ENCODE measurements at places on chromosomes 1 and 21.

- no peak for DNase-seq
Observed at GRCh38 chr1:221327954-221328353, 413.9 kb downstream of the DUSP10 start.

DNA sequence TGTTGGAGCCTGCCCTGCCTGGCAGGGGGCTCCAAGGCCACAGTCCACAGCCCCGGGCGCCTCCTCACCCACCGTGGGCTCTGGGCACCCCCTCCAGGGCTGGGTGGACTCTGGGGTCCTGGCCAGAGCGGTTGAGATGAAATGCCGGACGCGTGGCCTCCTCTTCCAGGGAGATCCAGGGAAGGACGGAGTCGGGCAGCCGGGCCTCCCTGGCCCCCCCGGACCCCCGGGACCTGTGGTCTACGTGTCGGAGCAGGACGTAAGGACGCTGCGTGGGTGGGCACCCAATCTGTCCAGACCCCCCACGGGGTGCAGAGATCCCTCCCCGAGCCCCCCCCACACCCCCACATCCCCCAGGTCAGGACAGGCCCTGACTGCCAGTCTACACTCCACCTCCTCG lies 51.2 kb downstream of the SLC19A1 start:
- DNase-seq = no peak

DNA sequence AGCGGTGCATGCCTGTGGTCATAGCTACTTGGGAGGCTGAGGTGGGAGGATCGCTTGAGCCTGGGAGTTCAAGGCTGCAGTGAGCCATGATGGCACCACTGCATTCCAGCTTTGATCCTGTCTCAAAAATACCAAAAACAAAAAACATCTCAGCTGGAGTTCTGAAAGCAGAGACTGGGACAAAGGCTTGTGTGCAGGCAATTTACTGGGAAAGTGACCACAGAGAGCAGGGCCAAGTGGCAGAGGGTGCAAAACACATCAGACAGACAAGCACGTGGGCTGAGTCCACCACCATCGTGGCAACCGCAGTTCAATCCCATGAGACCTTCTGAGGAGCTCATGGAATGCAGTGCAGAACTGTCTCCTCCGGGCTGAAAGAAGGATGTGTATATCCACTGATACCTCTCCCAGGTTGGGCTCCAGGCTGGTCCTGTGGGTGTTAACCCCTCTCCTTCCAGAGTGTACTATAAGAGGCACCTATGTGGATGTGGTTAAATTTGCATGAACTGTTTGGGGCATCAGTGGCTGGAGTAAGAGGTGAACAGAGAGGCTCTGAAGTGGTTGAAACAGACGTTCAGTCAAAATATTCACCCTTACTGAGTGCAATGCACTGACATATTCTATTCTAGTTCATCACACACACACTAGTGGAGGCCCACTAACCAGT lies 10.8 kb downstream of the PIGP start:
- DNase-seq = no peak

DNA sequence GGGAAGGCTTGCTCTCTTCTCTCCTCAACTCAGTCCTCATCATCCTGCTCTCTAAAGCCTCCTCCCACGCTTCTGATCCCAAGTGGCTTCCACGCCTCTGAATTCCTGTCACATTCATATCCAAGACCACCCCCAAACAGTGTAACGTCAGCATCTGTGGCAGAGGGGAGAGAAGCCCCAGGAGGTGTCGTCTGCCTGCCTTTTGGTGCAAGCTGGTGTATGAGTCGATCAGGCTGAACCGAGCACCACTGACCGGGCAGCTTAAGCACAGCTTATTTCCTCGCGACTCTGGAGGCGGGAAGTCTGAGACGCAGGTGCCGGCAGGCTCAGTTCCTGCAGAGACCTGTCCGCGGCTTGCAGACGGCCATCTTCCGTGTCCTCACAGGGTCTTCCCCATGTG lies 123.8 kb upstream of the RAB4A start:
- no peak for DNase-seq

- no peak for DNase-seq
Observed at GRCh38 chr1:39488793-39489566, 2.5 kb upstream of the BMP8A start.

- no peak for DNase-seq
Observed at GRCh38 chr1:26158908-26159742, at the start of gene FAM110D. TSS of gene FAM110D (plus strand) at chr1:26159079. CDS start at chr1:26161292, 2,213 bp downstream.

DNA sequence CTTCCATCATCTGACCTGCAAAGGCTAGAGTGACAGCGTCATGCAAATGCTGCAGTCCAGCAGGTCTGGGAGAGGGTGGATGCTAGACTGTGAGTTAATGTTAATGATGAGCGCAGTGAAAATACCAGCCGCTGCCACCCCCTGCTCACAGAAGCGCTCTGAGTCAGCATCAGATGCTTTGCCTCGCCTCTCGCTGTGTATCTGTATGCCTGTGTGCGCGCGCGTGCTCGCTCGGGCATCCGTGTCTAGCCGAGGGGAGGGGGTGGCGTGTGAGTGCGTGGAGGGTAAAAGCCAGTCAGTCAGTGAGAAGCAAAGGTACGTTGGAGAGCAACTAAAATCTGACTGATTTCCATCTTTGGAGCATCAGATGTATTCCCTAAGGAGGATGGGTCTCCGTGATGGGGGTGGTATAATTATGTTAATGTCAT lies 858.7 kb downstream of the USP25 start:
- DNase-seq = no peak

DNA sequence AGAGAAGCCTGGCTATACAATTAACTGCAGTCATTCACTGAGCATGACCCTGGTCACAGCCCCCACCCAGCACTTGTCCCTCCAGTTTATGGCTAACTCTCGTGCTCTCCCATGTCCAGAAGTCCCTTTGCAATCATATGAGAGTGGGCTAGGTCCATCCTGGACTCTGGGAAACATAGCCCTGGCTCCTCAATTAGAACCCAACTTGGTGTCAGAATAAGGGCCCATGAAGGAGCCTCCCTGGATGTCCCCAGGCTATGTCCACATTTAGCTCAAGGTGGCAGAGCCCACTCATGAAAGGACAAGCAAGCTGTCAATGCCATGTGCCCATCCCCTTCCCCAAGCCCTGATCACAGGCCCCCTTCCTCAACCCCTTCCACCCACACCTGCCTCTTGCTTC lies 27.4 kb upstream of the HPDL start:
- DNase-seq = no peak

- DNase-seq = no peak
Observed at GRCh38 chr1:165117482-165117881, 239.0 kb downstream of the LMX1A start.

GRCh38 chr1:51861669-51862068 lies 16.9 kb downstream of the NRDC start:
- DNase-seq = no peak

DNA sequence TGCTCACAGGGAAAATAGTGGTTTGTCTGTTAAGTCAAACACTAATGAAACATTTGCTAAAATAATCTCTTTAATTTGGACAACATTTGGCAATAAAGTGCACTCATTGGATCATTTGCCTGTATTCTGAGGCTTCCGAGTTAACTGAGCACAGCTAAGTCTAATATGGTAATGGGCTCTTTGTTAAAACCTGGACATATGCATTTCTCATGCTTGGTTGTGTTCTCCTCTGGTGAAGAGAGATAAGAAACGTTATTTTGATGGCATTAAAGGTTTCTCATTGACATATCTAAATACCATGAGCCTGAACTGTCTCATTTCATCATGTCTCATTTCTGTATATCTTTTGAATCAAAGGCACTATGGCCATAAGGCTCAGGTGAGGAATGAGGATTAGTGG lies 13.4 kb upstream of the NRIP1 start:
- DNase-seq = no peak

DNA sequence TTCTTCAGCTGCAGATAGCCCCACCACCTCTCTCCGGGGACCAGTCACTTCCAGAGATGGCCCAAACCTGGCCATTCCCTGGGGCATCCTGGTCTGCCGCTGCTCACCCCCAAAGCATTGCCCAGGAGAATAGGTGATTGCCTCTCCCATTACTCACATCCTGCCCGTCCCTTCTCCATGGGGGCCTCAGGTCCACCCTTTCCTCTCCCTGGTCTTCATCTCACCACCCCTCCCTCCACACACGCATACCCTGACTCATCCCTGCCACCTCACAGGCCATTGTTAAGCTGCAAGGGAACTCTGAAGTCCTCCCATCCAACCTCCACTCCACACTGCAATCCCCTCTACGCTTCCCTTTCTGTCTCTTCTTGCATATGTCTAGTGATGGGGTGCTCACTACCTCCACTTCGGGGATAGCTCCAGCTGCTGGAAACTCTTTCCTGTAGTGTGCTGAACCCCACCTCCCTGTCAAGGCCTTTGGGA lies at the start of gene PLEKHG5:
Gene PLEKHG5, minus strand, starts transcription at position 188 of the 483 bp plus-strand sequence. CDS start 14,096 bp downstream, outside the sequence.
- DNase-seq = no peak

GRCh38 chr1:228147768-228148167 lies 2.0 kb upstream of the GJC2 start:
- no peak for DNase-seq

DNA sequence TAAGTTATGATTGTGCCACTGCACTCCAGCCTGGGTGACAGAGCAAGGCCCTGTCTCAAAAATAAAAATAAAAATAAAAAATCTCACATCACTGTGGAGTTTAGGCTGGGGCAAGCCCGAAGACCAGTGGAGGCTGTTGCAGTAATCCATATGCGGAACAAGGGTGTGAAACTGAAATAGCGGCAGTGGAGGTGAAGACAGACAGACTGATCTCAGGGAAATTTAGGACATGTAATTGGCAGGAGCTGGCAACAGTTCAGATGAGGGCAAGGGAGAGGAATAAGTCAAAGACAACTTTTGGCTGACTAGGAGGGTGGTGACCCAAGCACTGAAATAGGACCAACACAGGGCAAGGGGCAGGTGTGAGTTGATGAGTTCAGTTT lies 8.4 kb downstream of the ARMH1 start:
- DNase-seq = no peak

- no peak for DNase-seq
Observed at GRCh38 chr1:153087652-153088051, 6.7 kb downstream of the SPRR2E start.

DNA sequence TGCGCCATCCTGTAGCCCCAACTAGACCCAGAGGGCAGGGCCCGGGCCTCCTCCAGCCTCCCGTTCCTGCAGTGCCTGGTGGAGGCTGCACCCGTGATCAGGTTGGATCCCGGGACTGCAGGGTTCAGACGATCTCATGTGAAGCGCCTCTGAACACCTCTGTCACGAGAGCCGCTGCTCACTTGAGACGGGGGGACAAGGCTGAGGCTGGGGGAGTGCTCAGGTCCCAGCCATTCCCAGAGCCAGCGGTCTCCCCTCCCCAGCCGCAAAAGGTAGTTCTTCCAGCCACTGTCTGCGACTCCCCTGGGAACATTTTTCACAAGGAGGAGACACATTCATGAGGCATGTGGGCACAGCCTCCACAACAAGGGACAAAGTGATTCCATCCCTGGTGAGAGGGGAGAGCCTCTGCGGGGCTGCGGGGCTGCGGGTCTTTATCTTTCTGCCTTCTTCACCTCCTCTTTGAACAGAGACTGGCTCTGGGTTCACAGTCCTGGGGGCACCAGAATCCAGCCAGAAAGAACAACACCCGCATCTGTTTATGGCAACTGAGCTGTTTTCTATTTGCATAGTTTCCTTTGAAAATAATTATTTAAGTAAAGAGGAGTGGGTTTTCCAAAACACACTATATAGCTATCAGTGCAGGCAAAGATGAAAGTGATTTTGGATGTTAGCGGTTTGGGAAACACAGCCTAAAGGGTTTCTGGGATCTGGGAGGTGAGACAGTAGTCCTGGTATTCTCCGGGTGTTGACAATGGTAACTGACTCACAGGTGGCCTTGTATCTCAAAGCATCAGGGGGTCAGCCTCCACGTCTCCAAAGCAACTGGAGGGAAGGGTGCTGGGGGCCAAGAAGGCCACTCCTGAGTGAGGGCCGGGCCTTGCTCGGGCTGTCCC lies 13.0 kb upstream of the LDLRAP1 start:
- DNase-seq = no peak

DNA sequence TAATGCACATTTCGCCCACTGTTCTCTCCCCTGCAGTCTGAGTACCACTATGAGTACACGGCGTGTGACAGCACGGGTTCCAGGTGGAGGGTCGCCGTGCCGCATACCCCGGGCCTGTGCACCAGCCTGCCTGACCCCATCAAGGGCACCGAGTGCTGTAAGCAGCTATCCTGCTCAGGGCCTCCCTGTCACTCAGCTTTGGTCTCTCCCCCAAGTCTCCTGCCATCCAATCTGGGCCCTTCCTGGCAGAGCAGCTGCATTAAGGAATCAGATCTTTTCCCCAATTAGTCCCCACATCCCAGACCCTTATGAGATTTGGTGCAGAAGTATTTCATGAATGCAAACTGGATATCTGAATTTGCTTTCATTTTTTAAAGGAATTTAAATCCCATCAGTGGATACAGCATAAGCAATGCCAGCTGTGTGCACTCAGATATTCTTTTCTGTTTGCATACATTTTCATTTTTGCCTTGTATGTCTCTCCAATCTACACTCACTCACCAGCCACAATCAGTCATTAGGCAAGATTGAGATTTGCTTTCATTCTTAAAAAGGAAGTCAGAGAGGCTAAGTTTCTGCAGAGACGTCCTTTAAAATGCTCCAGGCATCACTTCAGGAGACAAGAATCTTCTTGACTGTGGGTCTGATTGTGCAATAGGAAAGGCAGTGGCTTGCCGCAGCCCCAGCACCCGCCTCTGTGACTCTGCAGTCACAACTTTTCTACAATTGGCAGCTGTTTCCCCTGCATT lies 48.1 kb downstream of the ELAPOR1 start:
- no peak for DNase-seq

DNA sequence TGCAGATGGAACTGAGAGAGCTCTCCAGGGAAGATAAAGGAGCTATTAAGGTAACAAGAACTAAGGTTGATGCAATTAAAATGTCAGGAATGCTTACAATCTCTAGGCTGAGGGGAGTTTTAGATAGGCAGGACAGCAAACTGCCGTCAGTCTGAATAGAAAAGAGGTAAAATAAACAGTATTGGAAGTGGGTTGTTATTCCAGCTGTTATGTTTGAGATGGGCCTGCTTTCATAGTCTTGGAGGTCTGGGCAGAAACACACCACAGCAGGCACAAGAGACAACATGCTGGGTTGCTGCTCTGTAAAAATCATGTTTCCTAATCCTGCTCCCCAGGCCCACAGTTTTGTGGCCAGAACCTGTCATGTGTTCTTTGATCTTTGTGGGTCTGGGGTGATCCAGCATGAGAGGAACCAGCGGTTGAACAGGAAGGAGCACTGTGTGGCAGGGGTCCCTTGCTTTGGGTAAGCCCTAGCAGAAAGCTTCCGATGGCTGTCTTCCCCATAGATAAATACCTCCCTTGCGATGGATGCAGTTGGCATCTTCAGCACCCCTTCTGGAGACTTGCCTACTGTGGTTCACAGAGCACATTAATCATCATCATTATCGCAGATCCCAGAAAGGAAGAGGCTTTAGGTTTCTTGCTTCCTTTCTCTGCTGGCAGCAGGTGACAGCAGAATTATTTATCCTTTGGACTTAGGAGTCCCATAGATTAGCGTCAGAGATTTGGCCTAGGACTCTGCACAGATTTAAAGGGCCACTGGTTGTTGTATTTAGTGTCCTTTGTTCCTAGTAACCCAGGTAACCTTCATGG lies 97.1 kb downstream of the AK5 start:
- DNase-seq = no peak

GRCh38 chr1:70319750-70320149 lies 34.8 kb downstream of the ANKRD13C start:
- DNase-seq = no peak

GRCh38 chr1:21621761-21622436 lies 47.3 kb downstream of the RAP1GAP start:
- no peak for DNase-seq

- no peak for DNase-seq
Observed at GRCh38 chr1:48932366-48932765, 155.7 kb upstream of the BEND5 start.

- DNase-seq = no peak
Observed at GRCh38 chr1:1278620-1279019, 1.6 kb upstream of the SCNN1D start.
